HT1080 (cell line): ENCODE measurements at places on chromosomes 5 and 9. TPM values are rescaled to one million over a fixed set of nuclear protein-coding genes. Genes with fewer than 3 reads are reported as not detected.

GRCh38 chr9:38619556-38620447 is 594 bp downstream of the ANKRD18A start:
- DNase-seq: no peak

- DNase-seq: no peak
These were observed 333.6 kb upstream of the DAB2 start for GRCh38 chr5:39758426-39758825.

- DNase-seq: no peak
These were observed 200.2 kb downstream of the TRIM36 start for GRCh38 chr5:114969482-114969881.

GRCh38 chr5:61737964-61738340 is 405.9 kb downstream of the ZSWIM6 start:
- DNase-seq: no peak

GRCh38 chr5:79842991-79843390 is 148.1 kb downstream of the MTX3 start:
- no peak for DNase-seq

- DNase-seq: no peak
These were observed 251.6 kb upstream of the PIK3R1 start for GRCh38 chr5:67963789-67964519.

DNA sequence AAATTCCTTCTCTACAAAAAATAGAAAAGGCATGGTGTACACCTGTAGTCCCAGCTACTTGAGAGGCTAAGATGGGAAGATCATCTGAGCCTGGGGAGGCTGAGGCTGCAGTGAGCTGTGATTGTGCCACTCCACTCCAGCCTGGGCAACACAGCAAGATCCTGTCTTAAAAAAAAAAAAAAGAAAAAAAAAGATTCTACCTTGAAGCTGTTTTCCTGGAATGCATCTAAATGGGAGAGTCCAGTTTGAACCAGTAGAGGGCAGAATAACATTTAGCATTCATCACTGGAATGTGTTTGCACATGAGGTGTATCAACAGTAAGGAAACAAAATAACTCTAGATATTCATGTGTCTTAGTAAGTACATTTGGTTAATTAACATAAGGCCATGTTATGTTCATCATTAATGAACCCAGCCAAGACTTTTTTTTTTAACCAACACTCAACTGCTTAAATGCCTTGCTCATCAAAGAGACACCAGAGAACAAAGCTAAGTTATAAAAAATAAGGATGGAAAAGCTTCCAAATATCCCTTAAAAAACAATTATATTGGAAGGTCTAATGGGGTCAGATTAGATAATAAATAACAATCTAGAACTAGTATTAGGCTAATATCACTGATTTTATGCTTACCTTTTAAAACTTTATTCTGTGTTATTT is 16.1 kb downstream of the IFNE start:
- peak; percentile 64 for DNase-seq

GRCh38 chr5:69525490-69525889 is 32.9 kb downstream of the OCLN start:
- no peak for DNase-seq

GRCh38 chr5:97075649-97076048 is 66.8 kb downstream of the LIX1 start:
- DNase-seq: no peak

Gene ERGIC1
- 125 and 169 TPM in 2 replicates for total RNA-seq

Gene GDNF
- total RNA-seq: 1.0 and 1.4 TPM in 2 replicates
